ENCODE measurements at places on chromosomes 1 and 21.

DNA sequence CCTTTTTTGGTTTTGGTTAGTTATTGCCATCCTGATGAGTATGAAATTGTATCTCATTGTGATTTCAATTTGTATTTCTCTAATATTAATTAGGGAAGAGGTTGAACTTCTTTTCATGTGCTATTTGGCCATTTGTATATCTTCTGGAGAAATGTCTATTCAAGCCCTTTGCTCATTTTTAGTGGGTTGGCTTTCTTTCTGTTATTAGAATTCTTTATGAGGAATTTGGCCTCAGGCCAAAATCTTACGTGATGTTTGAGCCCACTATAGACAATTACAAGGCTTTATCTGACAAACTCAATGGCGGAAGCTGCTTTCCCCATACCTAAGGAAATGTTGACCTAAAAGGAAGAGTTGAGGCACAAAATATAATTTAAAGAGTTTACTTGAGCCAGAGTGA lies 32.9 kb downstream of the IVNS1ABP start:
- no peak for DNase-seq

DNA sequence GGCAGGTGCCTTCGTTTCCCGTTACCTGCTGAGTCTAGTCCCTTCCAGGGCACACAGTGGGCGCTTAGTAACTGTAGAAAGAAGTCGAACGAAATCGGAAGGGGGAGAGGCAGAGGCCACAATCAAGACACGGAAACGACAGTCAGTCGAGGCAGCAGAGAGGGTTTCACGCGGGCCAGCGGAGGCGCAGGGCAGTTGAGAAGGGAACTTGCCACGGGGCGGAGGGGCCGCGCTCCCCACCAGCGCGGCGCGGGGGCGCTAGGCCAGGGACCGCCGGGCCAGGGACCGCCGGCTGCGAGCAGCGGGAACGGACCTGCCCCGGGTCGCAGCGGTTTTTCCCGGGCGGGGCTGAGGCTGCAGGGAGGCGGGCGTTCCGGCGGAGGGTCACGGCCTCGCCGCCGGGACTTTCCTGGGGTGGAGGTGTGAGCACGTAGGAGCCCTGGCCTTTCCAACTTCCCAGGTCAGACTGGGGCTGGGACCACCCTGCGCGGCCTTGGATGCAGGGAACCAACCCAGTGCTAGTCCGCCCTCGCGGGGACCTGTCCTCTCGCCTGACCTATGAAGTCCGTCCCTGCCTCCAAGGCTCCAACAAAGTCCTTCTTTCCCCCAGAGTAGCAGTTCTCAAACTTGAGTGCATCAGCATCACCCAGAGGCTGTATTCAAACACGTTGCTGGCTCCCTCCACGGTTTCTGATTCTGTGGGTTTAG lies 150.1 kb upstream of the FGGY start:
- DNase-seq, result peak; percentile 63

DNA sequence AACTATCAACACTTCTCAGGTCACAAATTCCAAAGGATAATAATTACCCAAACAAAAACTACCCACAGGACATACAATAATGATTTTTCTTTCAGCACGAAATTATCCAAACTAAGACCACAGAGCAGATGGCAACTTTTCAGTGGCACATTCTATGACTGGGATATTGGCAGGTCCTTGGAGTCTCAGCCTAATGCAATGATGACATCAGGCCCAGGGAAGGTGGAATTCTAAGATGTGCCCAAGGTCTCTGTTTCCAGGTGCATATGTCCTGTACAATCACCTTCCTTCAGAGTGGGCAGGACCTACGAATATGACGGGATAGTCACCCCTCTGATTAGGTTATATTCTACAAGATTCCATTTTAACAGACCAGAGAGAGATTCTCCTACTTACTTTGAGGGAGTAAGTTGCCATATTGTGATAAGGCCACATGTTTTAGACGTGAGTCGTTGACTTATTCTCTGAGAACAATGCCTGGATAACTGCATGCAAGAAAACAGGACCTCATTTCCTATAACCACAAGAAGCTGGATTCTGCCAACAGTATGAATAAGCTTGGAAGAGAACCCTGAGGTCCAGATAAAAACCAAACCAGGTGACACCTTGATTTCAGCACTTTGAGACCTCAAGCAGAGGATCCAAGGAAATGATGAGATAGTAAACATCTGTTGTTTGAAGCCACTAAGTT lies 69.9 kb downstream of the ZC3H11B start:
- no peak for DNase-seq

DNA sequence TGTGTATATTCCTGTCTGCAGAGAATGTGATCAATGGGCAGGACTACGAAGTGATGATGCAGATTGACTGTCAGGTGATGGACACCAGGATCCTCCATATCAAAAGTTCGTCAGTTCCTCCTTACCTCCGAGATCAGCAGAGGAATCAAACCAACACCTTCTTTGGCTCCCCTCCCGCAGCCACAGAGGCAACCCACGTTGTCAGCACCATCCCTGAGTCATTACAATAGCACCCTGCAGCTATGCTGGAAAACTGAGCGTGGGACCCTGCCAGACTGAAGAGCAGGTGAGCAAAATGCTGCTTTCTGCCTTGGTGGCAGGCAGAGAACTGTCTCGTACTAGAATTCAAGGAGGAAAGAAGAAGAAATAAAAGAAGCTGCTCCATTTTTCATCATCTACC lies 65.2 kb downstream of the OLFML2B start:
- no peak for DNase-seq

GRCh38 chr1:234731569-234732085 lies 121.6 kb upstream of the IRF2BP2 start:
- DNase-seq, result no peak

- no peak for DNase-seq
Measured at GRCh38 chr1:219465212-219466093, 147.5 kb downstream of the ZC3H11B start.

DNA sequence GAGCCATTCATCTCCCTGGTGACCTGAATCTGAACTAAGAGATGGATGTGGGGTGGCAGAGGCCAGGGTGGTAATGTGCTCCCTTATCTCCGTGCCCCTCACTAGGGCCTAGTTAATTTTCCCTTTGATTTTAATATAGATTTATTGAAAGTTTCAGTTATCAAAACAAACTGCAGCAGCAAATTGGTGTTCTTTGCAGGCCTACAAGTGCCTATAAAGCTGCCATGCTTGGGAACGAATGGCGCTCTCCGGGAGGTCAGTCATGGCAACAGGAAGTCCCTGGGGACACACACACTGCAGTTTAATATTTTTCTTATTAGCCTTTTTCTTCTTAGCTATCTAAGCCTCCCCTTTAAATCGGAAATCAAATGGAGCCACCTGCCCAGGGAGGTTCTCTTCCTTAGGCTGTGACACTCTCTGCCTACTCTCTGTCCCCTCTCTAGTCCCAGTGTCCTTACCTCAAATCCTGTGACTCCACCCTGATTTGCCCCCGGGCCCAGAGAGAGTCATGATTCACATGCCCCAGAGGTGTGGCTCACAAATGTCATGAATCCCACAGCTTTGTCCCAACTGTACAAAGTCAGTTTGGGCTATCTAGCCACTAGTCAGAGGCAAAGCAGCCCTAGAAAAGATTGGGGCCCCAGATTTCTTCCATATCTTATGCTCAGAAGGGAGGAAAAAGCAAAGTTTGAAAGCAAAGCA lies 4.3 kb upstream of the ERI3 start:
- DNase-seq, result no peak

- peak; percentile 37 for DNase-seq
Measured at GRCh38 chr1:169115891-169116585, 9.5 kb downstream of the ATP1B1 start.

- DNase-seq, result no peak
Measured at GRCh38 chr1:82392946-82393345, 592.2 kb downstream of the ADGRL2 start.

GRCh38 chr1:7550261-7550865 lies 220.7 kb upstream of the VAMP3 start:
- no peak for DNase-seq

- DNase-seq, result no peak
Measured at GRCh38 chr1:235101558-235102258, 26.9 kb downstream of the TOMM20 start.

GRCh38 chr1:3359351-3359750 lies 95.1 kb upstream of the ARHGEF16 start:
- DNase-seq, result no peak

- no peak for DNase-seq
Measured at GRCh38 chr1:211711315-211711705, 35.9 kb upstream of the NEK2 start.

DNA sequence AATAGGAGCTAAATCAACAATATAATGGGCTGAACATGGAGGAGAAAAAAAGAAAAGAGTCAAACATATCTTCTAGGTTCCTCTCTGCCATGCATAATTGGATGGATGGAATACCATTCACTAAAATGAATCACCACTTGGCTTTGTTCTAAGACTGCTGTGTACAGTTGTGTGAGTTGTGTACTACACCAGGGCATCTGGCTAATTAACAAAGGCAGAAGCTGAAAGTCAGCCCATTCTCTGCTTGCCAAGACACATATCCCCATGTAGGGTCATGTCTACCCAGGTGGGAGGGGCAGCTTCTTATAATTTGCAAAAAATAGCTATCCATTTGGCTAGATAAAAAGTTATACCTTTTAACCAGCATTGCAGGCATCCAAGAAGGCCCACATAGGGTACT lies 21.0 kb downstream of the JUN start:
- no peak for DNase-seq

- DNase-seq, result no peak
Measured at GRCh38 chr1:242199776-242200458, 201.0 kb upstream of the MAP1LC3C start.

- DNase-seq, result no peak
Measured at GRCh38 chr1:6279613-6280383, 18.9 kb upstream of the GPR153 start.

DNA sequence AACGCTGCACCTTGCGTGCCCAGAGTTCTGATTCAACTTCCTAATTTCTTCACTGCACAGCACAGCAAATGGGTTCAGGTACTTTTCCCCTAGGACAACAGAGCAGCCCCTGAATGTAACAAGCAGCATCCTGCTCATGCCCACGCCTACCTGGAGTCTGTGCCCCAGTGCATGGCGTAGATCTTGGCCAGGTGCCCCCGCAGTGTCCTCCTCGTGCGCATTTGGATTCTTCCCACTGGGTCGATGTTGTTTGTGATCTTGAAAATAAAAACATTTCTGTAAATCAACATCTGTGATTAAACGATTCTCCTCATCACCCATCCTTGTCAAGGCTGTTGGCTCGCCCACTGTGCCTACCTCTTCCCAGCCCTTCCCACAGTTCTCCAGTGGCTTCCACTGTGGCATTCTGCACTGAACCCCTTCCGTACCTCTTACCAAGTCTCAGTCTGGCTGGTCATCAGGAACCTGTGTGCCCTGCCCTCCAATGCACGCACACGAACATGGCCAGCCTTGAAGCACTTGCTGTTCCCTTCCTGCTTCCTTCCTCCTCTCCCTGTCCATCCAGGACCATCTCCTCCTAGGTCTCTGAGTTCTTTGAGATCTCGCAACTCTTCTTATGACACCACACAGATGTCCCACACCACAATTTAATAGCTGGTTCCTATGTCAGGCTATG lies 37.5 kb upstream of the NADK start:
- DNase-seq, result no peak

- DNase-seq, result peak; percentile 95
Measured at GRCh38 chr1:200738327-200738948, at the start of gene CAMSAP2. Gene CAMSAP2, plus strand, starts transcription at chr1:200738893. Its CDS starts 935 bp downstream, at chr1:200739828.

DNA sequence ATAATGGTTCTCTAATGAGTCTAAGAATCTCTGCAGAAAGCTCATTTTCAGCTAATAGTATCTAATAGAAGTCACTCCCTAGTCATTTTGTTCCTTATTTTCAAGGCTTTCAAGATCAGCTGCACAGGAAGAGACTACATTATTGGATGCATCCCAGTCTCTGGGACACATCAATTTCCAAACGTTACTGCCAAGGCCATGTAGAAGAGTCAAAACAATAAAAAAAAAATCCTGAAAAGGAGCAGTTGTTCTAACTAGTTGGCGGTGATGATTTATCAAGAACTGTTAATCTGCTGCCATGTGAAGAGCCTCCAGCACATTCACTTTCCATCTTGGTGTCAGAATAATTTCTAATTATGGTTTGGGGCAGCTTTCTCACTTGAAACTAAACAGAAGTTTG lies 5.7 kb downstream of the DDAH1 start:
- no peak for DNase-seq

GRCh38 chr1:16318555-16318954 lies 33.7 kb downstream of the FBXO42 start:
- peak; percentile 32 for DNase-seq

DNA sequence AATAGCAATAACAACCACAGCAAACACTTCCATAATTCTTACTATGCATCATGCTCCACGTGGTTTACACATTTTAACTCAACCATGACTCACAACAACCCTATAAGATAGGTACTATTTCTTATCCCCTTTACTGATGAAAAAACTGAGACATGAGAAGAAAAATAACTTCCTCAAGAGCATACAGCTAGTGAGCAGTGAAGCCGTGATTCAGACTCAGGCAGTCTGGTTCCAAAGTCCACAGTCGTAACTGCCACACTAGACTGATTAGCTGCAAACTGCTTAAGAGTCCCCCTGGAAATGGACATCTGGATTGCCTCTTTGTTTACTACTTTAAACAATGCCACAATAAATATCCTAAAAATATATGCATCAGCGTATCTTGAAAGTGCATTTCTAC lies 55.7 kb downstream of the PLD5 start:
- DNase-seq, result no peak

DNA sequence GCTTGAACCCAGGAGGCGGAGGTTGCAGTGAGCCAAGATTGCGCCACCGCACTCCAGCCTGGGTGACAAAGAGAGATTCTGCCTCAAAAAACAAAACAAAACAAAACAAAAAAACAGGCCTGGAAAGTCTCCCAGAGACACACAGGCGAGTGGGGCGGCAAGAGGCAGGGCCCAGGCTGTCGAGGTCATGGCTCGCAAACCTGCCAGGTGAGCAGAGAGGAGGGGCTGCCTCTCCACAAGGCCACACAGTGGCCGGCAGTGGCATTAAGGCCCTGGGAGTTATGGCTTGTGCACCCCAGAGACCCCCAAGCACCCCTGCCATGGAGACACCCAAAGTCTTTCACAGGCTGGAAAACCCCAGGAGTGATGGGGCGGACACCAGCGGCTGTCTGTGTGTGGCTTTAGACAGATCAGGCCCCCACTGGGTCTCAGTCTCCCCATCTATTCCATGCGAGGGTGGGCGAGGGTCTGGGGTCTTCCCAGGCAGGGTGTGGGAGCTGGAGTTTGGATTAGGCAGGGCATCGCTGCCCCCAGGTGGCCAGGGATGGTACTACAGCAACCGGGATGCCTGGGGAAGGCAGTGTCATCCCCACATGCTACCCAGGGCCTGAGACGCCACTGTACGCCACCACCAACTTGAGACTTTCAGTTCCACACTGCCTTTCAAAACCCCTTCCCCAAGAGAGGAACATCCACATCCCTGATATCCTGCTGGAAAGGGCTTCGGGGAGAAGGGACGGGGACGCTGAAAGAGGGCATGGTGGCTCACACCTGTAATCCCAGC lies 7.3 kb upstream of the CTRC start:
- DNase-seq, result peak; percentile 77

Measured in right hindlimb (tissue), 1 donor.